ENCODE measurements at places on chromosomes 3 and 15. TPM values are rescaled to one million over a fixed set of nuclear protein-coding genes. Genes with fewer than 3 reads are reported as not detected.
A peak's percentile ranks its signal among the peaks of the same experiment; 100 is the strongest.

DNA sequence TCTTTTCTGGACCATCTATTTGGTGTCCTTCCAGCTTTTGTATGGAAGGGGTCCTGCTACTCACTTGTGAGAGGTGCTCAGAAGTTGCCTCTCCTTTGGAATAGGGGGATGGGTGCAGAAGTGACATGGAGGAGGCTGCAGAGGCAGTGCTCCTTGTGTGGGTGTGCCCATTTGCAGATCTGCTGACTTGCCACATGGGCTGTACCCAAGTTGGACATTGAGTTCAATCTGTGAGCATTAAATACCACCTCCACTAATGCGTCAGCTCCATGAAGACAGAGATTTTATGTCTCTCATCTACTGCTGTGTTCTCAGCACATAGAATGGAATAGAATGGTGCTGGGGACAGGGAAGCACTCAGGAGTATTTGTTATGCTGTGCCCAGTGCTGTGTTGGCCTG is 76.2 kb downstream of the RGMA start:
- no peaks in the 10 kb centered on the region for H3K27me3 ChIP-seq
- H3K4me3 ChIP-seq, result no peak overlapping the region
- H3K36me3 ChIP-seq, result peaks cover 4% of the 10 kb centered on the region
- no peak for DNase-seq
- no peaks in the 10 kb centered on the region for H3K4me1 ChIP-seq
- no peak overlapping the region for H3K27ac ChIP-seq

- no peak overlapping the region for H3K27ac ChIP-seq
- no peaks in the 10 kb centered on the region for H3K4me1 ChIP-seq
- H3K27me3 ChIP-seq, result no peaks in the 10 kb centered on the region
Observed at GRCh38 chr15:43771816-43772215, 5.0 kb downstream of the ELL3 start.

GRCh38 chr15:33119865-33120264 is 74.6 kb downstream of the FMN1 start:
- DNase-seq, result no peak
- no peaks in the 10 kb centered on the region for H3K4me1 ChIP-seq
- no peak overlapping the region for H3K27ac ChIP-seq
- H3K27me3 ChIP-seq, result no peaks in the 10 kb centered on the region
- no peaks in the 10 kb centered on the region for H3K36me3 ChIP-seq
- no peak overlapping the region for H3K4me3 ChIP-seq

DNA sequence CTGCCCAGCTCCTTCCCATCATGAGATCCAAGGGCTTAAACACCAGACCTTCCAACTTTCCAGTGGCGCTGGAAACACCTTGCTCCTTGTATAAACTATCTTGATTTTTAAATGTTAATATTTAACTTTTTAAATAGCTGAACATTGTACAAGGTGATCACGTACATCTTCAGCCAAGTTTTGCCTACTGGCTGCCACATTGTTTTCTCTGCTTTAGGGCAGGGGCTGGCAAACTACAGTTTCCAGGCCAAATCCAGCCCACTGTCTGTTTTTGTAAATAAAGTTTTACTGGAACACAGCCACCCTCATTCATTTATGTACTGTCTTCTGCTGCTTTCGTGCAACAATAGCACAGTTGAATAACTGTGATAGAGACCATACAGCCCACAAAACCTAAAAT is 27.6 kb upstream of the FOXP1 start:
- no peak overlapping the region for H3K27ac ChIP-seq
- no peaks in the 10 kb centered on the region for H3K36me3 ChIP-seq
- DNase-seq, result no peak
- no peaks in the 10 kb centered on the region for H3K4me1 ChIP-seq
- no peak overlapping the region for H3K4me3 ChIP-seq

- peak within 1 kb of the TSS; percentile 95 for H3K4me3 ChIP-seq
- H3K27me3 ChIP-seq, result no peaks in the 10 kb centered on the region
- DNase-seq, result peak; percentile 37
Observed at GRCh38 chr3:187368251-187369088, at the start of gene RTP4. Gene RTP4, plus strand, starts transcription at chr3:187368385. Its CDS starts 57 bp downstream, at chr3:187368442.

- H3K4me1 ChIP-seq, result no peaks in the 10 kb centered on the region
- peaks cover 18% of the 10 kb centered on the region for H3K27me3 ChIP-seq
- H3K27ac ChIP-seq, result no peak overlapping the region
- DNase-seq, result no peak
- no peaks in the 10 kb centered on the region for H3K36me3 ChIP-seq
- H3K4me3 ChIP-seq, result no peak overlapping the region
Observed at GRCh38 chr3:165195241-165195639, 944 bp downstream of the SLITRK3 start.

DNA sequence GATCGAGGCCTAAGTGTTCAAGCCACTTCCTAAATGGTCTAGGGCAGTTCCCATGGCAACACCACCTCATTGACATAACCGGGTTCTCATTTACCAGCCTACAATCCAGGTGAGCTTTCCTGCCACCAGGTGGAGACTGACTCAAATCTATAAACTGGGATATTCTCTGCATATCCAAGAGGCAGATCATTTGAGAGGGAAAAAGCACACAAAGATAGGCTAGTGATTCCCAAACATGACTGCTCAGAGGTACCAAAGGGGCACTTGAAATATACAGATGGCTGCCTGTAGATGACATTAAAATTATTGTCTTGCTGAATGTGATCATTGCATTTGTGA is 141.3 kb upstream of the PROK2 start:
- no peak overlapping the region for H3K4me3 ChIP-seq
- H3K27ac ChIP-seq, result no peak overlapping the region
- no peaks in the 10 kb centered on the region for H3K36me3 ChIP-seq
- no peaks in the 10 kb centered on the region for H3K27me3 ChIP-seq
- peak; percentile 4 for DNase-seq

The ITPKA gene
- total RNA-seq, result not detected

The B3GALNT1 gene
- total RNA-seq, result 0.50 TPM

The MASP1 gene
- total RNA-seq, result 0.38 TPM

The MNS1 gene
- total RNA-seq, result not detected

The CHRNA5 gene
- total RNA-seq, result 0.37 TPM
